ENCODE measurements at places on chromosomes 3 and 15. TPM values are rescaled to one million over a fixed set of nuclear protein-coding genes. Genes with fewer than 3 reads are reported as not detected.
A peak's percentile ranks its signal among the peaks of the same experiment; 100 is the strongest.

- no peak overlapping the region for H3K4me3 ChIP-seq
- no peaks in the 10 kb centered on the region for H3K36me3 ChIP-seq
- no peak for DNase-seq
- H3K4me1 ChIP-seq = no peaks in the 10 kb centered on the region
- no peaks in the 10 kb centered on the region for H3K27me3 ChIP-seq
These were observed 1334.4 kb upstream of the ALCAM start for GRCh38 chr3:104032283-104032682.

PCLAF gene
- not detected for total RNA-seq

DNA sequence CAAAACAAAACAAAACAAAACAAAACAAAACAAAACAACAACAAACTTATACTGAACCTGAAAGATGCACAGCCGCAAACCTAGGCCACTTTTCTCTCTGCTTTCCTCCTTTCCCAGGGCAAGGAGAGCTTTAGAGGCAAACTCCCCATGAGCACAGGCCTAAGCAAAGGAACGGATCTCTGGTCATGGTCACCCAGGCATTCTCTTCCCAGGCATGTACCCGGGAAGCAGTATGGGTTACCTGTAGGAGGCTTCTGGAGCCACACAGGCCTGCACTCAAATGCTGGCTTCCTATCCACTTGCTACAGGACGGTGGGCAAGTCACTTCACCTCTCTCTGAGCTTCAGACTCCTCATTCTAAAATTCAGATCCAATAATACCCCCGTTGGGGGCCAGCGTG, 171.8 kb downstream of the SMAD6 start:
- no peak overlapping the region for H3K4me3 ChIP-seq
- no peaks in the 10 kb centered on the region for H3K36me3 ChIP-seq
- peaks cover 6% of the 10 kb centered on the region for H3K4me1 ChIP-seq
- no peak overlapping the region for H3K27ac ChIP-seq

UMPS gene
- total RNA-seq = 4.5 TPM

DNA sequence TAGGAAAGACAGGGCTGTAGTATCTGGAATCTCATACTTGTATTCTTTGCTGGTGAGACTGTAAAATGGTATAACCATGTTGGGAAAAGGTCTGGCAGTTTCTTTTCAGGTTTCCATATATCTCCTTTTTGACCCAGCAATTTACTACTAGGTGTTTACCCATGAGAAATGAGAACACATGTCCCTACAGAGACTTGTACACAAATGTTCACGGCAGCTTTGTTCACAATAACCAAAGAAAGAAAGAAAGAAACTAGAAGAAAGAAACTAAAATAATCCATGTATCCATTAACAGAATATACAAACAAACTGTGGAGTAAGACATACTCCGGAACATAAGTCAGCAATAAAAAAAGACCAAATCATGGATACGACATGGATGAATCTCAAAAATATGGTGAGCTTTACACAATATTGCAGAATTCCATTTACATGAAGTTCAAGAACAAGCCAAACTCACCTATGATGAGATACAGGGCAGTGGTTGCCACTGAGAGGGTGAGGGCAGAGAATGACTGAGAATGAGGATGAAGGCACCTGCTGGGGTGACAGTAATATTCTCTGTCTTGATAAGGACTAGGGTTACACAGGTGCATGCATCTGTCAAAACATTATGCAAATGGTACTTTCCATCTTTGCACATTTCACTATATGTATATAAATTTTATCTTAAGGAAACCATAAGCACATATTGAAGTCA, 2.7 kb downstream of the RFTN1 start:
- H3K4me1 ChIP-seq = no peaks in the 10 kb centered on the region
- no peaks in the 10 kb centered on the region for H3K36me3 ChIP-seq
- H3K27me3 ChIP-seq = no peaks in the 10 kb centered on the region

- no peak for DNase-seq
- H3K27me3 ChIP-seq = no peaks in the 10 kb centered on the region
- H3K4me1 ChIP-seq = no peaks in the 10 kb centered on the region
These were observed 424.9 kb upstream of the ZNF385D start for GRCh38 chr3:22175947-22176346.

DNA sequence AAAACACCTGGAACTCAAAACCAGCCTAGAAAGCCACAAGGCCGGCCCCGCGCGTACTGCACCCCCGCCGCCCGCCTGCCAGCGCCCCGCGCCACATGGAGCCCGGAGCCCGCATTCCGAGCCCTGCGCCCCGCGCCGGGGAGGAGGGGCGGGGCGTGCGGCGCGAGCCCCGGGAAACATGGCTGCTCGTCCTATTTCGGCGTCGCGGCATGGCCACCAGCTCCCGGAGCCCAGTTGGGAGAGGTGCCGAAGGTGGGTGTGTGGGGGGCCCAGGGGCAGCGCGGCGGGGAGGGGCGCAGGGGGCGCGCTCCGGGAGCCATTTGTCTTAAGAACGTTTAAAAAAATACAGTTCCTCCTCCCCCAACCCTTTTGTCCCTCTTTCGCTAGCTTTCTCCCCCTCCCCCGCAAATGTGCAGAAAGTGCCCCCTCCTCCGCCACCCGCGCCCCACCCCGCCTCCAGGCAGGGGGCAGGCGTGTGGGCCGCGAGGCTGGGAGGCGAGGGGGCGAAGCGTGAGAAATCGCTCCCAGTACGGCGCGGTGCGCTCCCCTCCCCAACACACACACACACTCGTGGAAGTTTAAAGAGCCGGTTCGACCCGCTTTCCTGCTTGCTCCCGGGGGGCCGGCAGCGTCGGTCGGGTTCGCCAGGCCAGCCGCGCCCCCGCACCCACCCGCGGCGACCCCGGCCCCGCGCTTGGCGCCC, 2.5 kb downstream of the ANP32A start:
- H3K36me3 ChIP-seq = no peaks in the 10 kb centered on the region
- no peak for DNase-seq
- H3K4me1 ChIP-seq = no peaks in the 10 kb centered on the region
- peak overlapping the region; percentile 98 for H3K27ac ChIP-seq
- peak overlapping the region; percentile 96 for H3K4me3 ChIP-seq

FBN1 gene
- 164 TPM for total RNA-seq

DNA sequence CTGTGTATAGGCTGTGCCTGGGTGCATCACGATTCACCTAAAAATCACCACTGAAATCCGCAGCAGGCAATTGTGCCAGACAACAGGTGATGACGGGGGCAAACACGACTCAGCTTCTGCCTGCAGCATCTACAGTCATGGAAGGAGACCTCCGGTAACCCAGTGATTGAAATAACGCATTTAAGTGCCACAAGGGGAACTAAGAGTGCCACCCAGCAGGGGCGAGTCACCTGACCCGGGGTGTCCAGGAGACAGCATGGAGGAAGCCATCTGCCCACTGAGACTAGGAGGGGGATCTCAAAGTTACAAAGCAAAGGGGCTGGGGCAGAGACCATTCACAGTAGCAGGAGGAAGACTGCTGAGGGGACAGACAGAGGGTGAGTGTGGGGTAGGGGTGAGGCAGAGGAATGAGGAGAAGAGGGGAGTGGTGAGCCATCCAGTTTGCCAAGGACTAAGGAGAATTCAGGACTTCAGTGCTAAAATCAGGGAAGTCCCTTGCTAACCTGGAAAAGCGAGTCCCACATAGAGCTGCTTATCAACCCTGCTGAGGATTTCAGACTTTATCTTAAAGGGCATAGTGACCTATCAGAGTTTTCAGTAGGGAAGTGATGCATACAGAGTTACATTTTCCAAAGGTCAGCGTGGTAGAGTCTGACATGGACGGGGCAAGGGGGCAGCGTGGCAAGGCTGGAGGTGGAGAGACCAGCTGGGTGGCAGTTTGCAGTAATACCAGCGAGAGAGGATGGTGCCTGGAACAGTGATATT, 256.7 kb upstream of the HES1 start:
- H3K27me3 ChIP-seq = no peaks in the 10 kb centered on the region
- H3K4me1 ChIP-seq = no peaks in the 10 kb centered on the region
- H3K4me3 ChIP-seq = no peak overlapping the region

GRCh38 chr3:142272200-142272891, 47.0 kb upstream of the GK5 start:
- no peaks in the 10 kb centered on the region for H3K36me3 ChIP-seq
- no peaks in the 10 kb centered on the region for H3K27me3 ChIP-seq
- H3K4me3 ChIP-seq = no peak overlapping the region
- DNase-seq = no peak

DNA sequence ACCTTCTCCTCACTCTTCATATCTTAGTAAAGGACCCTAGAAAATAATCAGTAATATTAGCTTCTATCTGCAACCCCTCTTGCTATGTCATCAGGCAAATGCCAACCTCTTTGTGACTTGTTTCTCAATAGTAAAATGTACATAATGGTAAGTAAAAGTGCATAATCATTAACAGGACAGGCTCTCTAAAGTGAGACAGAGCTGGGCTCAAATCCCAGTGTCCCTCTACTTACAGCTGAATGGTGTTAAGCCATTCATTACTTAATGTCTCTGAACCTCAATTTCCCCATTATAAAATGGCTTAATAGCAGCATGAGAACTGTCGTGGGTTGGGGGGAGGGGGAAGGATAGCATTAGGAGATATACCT, 62.6 kb upstream of the ATP11B start:
- DNase-seq = no peak
- H3K36me3 ChIP-seq = no peaks in the 10 kb centered on the region
- H3K27ac ChIP-seq = no peak overlapping the region
- H3K4me1 ChIP-seq = no peaks in the 10 kb centered on the region
- H3K27me3 ChIP-seq = no peaks in the 10 kb centered on the region

GRCh38 chr15:76575274-76575673, 238.7 kb downstream of the ISL2 start:
- no peak for DNase-seq
- H3K36me3 ChIP-seq = no peaks in the 10 kb centered on the region
- no peak overlapping the region for H3K4me3 ChIP-seq
- no peak overlapping the region for H3K27ac ChIP-seq

GRCh38 chr3:145450018-145450682, 710.8 kb downstream of the PLOD2 start:
- H3K4me3 ChIP-seq = no peak overlapping the region
- no peaks in the 10 kb centered on the region for H3K4me1 ChIP-seq
- no peak for DNase-seq
- H3K27me3 ChIP-seq = no peaks in the 10 kb centered on the region
- H3K27ac ChIP-seq = no peak overlapping the region

- no peak overlapping the region for H3K27ac ChIP-seq
- no peaks in the 10 kb centered on the region for H3K4me1 ChIP-seq
- no peak overlapping the region for H3K4me3 ChIP-seq
These were observed 71.5 kb downstream of the PLCH1 start for GRCh38 chr3:155673421-155673820.

DNA sequence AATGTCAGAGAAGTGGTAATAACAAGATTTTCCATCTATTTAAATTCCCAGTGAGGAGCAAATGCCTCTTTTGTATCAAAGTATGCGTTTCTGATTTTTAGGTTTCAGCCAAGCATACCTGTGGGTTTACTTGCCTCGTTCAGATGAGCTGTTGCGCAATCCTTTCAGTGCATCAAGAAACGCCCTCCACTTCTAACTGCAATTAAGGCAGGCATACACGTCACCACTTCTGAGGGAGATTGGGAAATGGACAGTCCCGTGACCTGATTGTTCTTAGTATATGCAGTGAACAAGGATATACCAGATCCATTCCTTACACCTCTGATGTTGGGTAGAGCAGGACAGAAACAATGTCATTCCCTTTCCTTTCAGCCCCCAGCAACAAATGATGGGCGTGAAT, 219.0 kb downstream of the ITPR1 start:
- no peak overlapping the region for H3K27ac ChIP-seq
- H3K36me3 ChIP-seq = peaks cover 46% of the 10 kb centered on the region
- H3K4me3 ChIP-seq = no peak overlapping the region
- H3K4me1 ChIP-seq = no peaks in the 10 kb centered on the region
- DNase-seq = no peak

NANOGP8 gene
- not detected for total RNA-seq

CLDN16 gene
- total RNA-seq = not detected

All from ascending aorta (tissue), 2 donors.